ENCODE measurements at places on chromosomes 3 and 15.

DNA sequence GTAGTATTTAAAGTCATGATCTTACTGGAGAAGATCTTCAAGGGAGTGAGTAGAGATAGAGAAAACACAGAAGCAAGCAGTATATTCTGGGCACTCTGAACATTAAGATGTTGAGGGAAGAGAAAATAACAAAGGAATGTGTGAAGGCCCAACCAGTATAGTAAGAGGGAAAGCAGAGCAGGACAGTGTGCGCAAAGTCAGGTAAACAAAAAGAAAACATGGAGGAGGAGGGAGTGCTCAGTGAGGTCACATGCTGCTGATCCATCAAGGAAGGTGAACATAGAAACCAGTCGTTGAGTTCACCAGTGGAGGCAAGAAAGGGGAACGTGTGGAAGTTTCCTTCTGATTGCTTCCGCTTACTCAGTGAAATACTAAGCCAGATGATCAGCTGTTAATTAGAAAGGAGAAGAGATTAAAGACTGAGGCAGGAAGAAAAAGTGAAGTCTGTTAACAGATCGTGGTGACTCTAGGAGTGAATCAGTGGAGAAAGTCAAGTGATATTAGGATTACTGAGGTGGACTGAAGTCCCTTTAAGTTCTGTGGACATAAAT is 47.2 kb downstream of the OPA1 start:
- DNase-seq = no peak

GRCh38 chr15:34318277-34319079 is 19.1 kb downstream of the SLC12A6 start:
- DNase-seq = no peak

- no peak for DNase-seq
Measured at GRCh38 chr15:48451736-48452135, 120.5 kb downstream of the DUT start.

- no peak for DNase-seq
Measured at GRCh38 chr3:173933113-173933512, 535.6 kb downstream of the NLGN1 start.

GRCh38 chr3:126998728-126999127 is 15.8 kb downstream of the PLXNA1 start:
- no peak for DNase-seq

GRCh38 chr3:99049164-99049563 is 147.7 kb upstream of the DCBLD2 start:
- DNase-seq = no peak

DNA sequence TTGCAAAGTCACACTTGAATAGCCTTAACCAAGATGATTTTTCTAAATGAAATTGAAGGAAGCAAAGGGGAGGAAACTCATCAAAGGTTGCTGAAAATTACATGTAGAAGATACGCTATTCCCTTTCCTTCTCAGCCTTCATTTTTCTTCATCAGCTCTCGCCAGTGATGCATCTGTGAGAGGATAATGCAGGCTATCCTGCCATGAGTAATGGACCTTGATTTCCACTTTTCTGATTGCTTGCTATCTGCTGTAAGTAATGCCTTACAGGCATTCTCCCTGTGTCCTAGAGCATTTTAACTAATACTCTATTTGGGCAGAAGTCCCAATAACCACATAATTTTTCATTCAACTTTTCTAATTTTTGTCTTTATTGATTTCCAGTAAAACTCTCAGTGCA is 162.6 kb downstream of the BBX start:
- no peak for DNase-seq

DNA sequence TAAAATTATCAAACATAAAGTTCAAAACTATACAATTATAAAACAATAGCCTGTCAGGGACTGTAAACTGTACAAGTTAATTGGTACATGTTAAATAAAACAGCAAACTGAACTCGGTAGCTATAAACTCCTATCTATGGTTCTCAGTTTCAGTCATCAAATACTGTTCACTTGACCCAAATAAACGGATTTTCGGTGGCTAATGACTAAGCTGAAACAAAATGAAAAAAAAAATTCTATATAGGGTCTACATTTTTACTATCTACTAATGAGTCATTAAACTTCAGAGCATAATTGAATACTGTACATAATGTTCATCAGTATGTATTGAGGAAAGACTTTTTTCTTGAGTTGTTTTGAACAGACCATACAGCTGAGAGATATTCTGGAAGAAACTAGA is 6.6 kb downstream of the PROK2 start:
- no peak for DNase-seq

DNA sequence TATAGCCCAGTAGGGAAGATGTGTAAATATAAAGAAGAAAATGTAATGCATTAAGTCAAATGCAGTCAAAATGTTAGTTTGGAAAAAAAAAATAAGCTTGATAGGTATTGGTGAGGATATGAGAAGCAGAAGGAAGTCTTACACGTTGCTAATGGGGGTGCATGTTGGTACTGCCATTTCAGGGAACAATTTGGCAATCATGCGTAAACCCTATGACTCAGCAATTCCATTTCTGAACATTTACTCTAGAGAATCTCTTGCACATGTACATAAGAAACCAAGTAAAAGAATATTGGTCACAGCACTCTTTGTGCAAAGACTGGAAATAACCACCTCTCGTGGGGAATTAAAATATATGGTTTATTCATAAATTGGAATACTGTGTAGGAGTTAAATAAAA is 35.5 kb upstream of the TIMP4 start:
- DNase-seq = peak; percentile 69
